ENCODE measurements at places on chromosomes 13 and 19.

DNA sequence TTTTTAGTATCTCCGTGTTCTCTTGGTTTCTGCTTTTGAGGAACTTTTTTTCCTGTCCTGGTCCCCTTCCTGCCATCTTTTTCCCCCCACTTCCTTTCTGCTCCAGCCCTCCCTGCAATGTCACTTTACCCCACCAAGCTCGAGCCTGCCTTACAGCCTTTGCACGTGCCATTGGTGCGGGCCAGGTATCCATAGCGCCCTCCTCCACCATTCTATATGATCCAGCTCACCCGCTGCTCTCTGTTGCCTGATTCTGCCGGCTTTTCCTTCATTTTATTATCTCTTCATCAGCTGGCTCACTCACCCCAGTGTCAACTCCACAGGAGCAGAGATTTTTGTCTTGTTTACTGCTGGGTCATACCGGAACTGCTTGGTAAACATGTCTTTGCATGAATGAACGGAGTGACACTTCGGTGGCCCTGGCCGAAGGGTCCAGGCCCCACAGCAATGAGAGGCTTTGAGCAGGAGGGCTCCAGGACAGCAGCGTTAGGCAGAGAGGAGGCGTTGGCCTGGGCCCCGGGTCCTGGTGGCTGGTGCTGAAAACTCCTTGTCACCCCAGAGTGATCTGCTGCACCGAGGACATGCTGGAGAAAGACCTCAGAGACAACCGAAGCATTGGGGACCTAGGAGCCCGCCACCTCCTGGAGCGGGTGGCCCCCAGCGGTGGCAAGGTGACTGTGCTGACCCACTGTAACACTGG, 1.2 kb downstream of the MRI1 start:
- no peak for DNase-seq

GRCh38 chr19:9528757-9529336, 9.6 kb downstream of the ZNF426 start:
- no peak for DNase-seq

- DNase-seq: no peak
These were observed 502.8 kb downstream of the COG6 start for GRCh38 chr13:40158218-40158617.

GRCh38 chr13:84655677-84656076, 773.4 kb upstream of the SLITRK1 start:
- DNase-seq: no peak

- DNase-seq: no peak
These were observed 65.7 kb downstream of the SOX1 start for GRCh38 chr13:112132619-112133018.

- DNase-seq: no peak
These were observed 152.4 kb downstream of the TEX29 start for GRCh38 chr13:111472559-111473460.

DNA sequence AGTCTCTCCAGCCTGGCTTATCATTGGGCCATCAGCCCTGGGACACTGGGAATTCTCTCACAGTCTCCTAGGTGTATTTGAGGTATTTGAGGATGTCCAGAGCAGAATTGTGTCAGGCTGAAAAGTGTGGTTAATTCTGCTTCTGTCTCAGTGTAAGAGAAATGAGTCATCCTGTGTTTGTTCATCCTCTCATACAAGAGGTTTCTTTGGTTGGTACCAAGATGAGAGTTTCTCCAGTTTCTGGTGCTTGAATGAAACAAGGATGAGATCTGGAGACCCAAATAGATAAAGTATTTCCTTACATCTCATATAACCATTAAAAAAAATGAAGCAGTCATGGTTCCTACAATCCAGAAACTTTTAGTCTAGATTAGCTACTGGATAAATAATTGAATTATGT, 7.7 kb downstream of the ZNF253 start:
- no peak for DNase-seq

GRCh38 chr13:69565334-69565733, 542.3 kb upstream of the ATXN8OS start:
- no peak for DNase-seq

- no peak for DNase-seq
These were observed 265.9 kb downstream of the MYO16 start for GRCh38 chr13:108895220-108895704.

DNA sequence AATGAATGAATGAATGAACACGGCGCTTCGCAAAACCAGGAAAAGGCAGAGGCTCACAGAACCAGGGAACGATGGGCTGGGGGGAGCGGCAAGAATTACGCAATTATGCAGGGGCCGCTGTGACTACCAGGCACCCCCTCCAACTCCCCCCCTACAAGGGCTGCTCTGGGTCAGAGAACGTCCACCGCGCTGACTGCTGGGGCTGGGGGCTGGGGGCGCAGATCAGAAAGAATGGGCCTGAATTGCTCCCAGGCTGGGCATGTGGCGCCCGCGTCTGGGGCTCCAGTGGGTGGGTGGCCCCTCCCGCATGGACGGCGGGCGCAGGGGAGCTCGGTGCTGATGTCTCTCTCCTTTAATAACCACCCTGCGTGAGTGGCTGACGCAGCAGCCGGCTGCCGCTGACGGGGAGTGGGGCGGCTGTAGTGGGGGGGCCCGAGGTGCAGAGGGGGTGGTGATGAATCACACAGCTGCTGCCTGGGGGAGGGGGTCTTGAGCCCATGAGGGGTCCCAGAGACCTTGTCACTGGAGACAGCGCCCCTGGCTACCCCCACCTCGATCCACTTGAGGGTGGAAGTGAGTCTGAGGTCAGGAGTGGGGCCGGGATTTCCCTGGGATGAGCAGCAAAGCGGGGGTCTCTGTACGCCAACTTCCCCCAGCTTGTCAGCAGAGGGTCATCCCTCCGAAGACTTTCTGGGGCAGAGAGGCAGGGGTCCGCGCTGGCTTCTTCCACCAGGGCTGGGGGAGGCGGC, 1.5 kb upstream of the CIRBP start:
- no peak for DNase-seq

DNA sequence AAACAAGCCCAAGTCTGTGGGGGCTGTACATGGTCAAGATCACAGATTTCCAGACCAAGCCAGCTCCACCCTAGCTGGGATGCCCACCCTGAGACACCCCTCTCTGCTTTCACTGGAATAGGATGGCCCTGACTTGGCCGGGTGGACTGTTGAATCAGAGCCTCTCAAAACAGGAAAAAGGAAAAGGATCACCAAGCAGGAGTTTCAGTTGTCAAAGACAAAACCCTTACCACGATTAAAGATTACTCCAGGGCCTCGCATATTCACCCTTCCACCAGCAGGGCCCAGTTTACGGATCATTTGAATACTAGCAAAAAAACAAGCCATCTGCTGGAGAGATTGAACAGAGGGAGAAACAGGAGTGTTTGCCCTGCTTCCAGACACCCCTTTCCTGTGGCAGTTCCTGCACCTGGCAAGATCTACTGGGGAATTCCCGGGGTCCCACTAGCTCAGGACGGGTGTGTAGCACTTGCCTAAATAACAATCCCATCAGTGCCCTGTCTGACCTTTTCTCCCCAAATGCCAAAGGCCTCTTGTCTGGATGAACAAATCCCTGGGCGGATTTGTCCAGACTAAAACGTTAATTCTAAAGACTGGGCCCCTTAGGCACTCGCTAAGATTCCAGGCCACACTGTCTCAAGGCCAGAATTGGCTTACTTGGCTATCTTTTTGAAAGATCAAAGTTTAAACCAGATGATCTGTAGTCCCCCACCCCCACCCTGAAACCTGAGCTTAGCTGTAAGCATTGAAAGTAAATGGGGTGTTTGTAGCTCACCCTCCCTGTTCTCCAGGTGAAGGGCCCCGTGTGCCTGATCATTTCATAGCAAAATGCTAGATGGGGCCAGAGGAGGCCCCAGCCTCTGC, 38.4 kb downstream of the ACTN4 start:
- DNase-seq: no peak

GRCh38 chr13:73809561-73809960, 324.6 kb downstream of the KLF12 start:
- no peak for DNase-seq

DNA sequence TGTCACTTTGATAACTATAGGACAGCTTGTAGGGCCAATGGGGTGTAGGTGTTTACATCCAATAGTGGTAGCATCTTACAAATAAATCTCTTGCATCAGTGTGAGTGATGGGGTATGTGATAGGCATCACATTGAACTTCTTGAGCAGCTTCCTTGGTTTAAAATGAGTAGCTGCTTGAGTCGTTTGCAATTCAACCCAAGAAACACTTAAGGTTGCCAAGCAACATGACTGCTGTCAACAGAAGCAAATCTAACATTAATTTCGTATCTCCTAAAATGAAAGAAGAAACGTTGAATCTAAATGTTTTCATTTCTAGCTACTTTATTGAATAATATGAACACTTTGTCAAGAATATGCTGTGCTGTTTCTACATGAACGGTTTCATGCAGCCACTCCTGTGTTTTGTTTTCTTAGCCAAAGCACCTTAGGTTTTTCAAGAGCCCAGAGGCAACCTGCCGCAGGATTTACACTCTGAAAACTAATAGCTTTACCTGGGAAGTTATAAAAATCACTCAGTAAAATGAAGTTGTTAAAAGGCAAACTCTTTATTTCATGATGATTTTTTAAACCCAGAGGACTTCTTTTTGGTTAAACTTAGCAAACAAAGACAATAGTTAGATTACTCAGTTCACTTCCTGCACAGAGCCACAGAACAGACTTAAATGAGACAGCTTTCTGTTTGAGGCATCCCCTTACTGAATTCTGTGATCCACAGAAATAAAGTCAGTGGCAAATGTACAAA, 305.2 kb downstream of the MTUS2 start:
- no peak for DNase-seq

DNA sequence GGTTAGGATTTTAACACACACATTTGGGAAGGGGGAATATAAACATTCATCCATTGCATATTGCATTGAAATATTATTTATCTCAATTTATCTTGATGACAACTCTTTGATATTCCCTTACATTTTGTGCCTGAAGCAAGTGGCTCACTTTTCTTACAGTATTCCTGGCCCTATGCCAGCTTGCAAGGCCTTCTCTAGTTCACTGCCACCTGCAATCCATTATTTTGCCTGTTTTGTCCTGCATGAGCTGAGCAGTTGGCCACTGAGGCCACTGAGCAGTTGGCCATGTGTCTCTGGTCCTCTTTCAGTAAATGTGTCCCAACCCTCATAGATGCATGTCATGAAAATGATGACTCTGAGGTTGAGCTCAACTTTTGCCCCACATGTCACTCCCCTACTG, 49.8 kb downstream of the CBY2 start:
- DNase-seq: no peak

DNA sequence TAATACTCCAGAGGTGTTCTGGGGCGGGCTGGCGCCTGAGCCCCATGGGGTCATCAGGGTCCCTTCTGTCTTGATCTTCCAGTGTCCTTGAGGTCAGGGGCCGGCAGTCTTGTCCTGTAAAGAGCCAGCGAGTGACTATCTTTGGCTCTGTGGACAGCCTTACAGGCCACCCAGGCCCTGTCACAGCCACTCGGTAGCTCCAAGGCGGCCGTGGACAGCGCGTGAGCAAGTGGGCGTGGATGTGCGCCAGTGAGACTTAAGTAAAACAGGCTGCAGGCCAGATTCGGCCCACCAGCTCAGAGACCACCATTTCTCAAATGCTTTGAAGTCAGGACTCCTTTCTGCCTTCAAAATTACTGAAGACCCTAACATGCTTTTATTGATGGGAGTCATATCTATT, 3.7 kb downstream of the ZNF444 start:
- no peak for DNase-seq

DNA sequence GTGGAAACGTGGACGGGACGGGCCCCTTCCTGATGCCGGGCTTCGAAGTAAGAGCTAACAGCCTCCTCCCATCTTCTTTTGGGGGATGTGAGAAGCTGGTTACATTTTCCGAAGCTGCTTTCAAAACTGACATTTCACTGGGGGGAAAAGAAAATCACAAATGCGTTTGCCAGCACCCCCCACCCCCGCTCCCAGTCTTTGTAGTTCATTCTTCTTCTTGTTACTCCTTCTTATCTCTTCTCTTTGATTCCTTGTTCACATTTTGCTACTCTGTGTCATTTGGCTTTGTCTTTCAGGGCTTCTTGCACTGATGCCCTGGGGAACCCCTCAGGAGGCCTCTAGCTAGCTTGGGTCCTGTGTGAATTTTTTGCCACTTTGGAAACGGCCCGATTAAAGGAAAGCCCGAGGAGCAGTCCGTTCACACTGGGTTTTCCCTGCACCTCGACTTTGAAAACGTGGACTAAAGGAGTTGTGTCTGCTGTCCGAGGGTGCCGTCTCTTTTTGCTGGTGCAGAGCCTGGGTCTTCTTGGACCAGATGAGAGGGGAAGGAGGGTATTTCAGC, 1.3 kb downstream of the CARM1 start:
- no peak for DNase-seq

DNA sequence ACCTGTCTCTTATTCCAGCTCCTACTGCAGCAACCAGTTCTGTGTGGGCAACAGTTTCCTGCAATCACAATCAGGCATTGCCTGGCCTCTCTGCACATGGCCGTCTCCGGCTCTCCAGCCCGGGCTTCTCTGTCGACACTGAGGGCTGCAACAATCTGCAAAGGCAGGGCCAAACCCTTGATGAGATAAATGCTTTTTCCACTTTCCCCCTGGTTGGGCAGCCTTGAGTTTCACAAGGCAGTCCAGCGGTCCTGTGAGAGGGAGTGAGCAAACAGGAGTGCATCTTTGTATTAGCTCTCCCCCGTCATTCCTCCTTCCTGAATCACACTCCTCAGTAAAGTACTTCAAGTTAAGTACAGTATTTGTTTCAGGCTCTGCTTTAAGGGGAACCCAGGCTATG, 40.7 kb upstream of the VWA8 start:
- no peak for DNase-seq

- DNase-seq: no peak
These were observed 56.4 kb upstream of the MIR17HG start for GRCh38 chr13:91291078-91291477.

DNA sequence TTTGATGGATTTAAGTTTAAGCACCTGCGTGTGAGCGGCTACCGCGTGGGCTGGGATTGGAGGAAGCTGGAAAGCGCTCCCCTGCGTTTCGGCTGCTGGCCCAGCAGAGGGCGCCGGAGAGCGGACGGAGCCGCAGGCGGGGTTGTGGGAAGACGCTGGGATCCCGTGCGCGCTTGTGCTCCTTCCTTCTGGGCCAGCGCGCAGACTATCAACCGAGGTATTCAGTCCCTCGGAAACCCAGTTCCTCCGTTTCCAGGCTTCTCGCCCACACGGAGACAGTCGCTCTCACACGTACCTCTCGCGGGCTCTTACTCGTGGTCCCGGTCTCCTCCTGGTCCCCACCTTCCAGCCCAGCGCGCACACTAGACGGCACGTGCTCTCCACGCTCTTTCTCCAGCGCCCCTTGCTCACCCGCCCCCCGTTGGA, 28.8 kb downstream of the EPN1 start:
- DNase-seq: no peak

DNA sequence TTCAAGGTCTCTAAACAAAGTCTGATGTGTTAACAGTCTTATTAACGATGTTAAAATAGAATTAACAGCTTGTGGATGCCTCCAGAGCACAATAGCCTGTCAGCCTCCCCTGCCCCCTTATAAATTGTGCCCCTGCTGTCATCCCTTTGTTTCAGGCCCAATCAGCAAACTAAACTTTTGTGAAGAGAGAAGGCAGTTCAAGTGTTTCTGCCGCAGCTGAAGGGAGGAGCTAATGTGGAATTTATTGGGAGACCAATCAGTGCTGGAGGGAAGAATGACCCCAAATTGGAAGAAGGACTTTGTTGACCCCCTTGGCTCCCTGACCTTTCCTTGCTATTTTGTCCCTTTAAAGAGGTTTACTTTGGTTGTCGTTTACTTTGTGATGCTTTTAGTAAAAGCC, 160.5 kb downstream of the TM9SF2 start:
- no peak for DNase-seq

Data from stimulated activated naive B cell treated with anti-CD40 and anti-IgM and Interleukin-4, amounts not matched to agents 10 μg/mL and 1 μg/mL and 100 μg/mL, for 72 hours (primary cell).